Breast epithelium (tissue), 4 donors: ENCODE measurements at places on chromosomes 4 and X. TPM values are rescaled to one million over a fixed set of nuclear protein-coding genes. Genes with fewer than 3 reads are reported as not detected.

UNC5C gene
- 6.2 TPM for total RNA-seq

DNA sequence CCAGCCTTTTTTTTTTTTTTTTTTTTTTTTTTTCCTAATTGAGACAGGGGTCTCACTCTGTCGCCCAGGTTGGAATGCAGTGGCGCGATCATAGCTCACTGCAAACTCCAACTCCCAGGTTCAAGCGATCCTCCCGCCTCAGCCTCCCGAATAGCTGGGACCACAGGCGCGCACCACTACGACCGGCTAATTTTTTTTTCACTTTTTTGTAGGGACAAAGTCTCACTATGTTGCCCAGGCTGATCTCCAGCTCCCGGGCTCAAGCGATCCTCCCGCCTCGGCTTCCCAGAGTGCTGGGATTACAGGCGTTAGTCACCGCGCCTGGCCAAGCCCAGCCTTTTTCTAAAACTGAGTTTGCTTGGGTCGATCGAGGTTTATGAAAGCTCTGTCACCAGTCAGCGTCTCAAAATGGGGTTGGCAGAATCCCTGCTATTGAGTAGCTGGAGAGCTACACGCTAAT, 1.3 kb upstream of the OTUD5 start:
- no peaks in the 10 kb centered on the region for H3K36me3 ChIP-seq
- H3K4me3 ChIP-seq: peak overlapping the region; percentile 66
- H3K4me1 ChIP-seq: no peaks in the 10 kb centered on the region
- H3K27me3 ChIP-seq: no peaks in the 10 kb centered on the region
- peak; percentile 52 for DNase-seq

RBPJ gene
- 88.7 TPM for total RNA-seq

DNA sequence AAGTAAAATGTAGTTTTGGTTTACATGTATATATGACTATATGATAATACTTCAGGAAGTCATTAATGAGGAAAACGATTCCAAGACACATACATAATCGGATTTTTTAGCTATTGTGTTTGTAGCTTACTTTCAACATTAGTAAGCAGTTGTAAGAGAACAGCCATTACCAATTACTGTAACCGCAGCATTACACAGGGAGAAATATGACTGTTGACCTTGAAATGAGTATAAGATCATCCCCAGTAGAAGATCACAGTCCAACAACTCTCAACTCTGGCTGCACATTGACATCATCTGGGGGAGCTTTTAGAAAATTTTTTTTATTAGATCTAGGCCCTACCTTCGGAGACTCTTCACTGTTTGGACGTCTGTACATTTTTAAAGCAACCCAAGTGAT, 762.0 kb upstream of the MAGEB2 start:
- no peaks in the 10 kb centered on the region for H3K36me3 ChIP-seq
- DNase-seq: no peak
- no peak overlapping the region for H3K27ac ChIP-seq
- H3K4me1 ChIP-seq: no peaks in the 10 kb centered on the region
- H3K27me3 ChIP-seq: no peaks in the 10 kb centered on the region

GRCh38 chr4:6772223-6772928, 10.2 kb upstream of the KIAA0232 start:
- peak; percentile 86 for DNase-seq
- H3K27me3 ChIP-seq: no peaks in the 10 kb centered on the region
- H3K4me1 ChIP-seq: peaks cover 5% of the 10 kb centered on the region
- H3K4me3 ChIP-seq: no peak overlapping the region

GRCh38 chrX:87003031-87003430, 514.6 kb upstream of the KLHL4 start:
- no peaks in the 10 kb centered on the region for H3K4me1 ChIP-seq
- no peak for DNase-seq
- H3K36me3 ChIP-seq: no peaks in the 10 kb centered on the region

- no peak for DNase-seq
- H3K36me3 ChIP-seq: no peaks in the 10 kb centered on the region
- no peak overlapping the region for H3K4me3 ChIP-seq
- no peak overlapping the region for H3K27ac ChIP-seq
Observed at GRCh38 chr4:118102195-118102594, 67.9 kb downstream of the NDST3 start.

MAGEC2 gene
- total RNA-seq: not detected

SAGE1 gene
- total RNA-seq: not detected

TRO gene
- total RNA-seq: 22.0 TPM

DNA sequence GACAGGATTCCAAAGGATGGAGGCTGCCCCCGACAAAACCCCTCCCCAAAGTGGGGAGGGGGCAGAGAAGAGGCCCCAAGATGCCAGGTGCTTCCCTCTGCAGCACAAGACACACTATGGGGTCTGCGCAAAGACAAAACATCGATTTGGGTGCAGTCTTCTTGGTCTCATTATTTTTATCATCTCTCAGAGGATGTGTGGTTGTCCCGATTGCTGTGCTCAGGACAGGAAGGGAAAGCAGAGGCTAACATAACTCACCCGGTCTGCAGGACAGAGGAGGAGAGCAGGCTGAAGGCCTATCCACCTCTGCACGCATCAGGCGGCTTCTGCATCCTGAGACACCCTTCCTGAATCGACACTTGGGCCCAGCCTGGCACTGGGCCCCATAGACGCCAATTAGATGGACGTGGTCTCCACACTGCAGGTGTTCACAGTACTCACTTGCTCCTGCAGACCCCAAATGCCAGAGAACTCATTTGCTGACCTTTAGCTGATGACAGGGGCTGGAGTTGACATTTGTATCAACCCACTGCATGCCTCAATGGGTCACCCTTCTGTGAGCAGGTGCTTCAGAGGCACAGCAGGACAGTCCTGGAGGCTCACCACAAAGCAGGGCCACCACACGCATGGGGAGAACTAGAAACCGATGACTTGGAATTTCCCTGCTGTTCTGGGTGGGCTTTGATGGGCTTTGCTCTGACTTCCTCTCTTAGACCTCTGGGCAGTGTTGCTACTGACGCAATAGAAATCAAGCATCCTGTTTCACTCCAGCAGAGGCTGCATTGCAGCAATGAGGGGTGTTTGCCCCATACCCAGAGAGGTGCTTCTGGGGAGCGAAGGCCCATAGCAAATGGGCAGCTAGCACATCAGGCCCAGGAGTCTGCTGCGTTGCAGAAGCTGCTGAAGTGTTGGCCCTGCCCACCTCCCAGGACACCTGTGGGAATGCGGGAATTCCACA, 96.3 kb upstream of the ENPP6 start:
- H3K4me3 ChIP-seq: no peak overlapping the region
- H3K27me3 ChIP-seq: no peaks in the 10 kb centered on the region
- no peak for DNase-seq
- H3K4me1 ChIP-seq: no peaks in the 10 kb centered on the region
- H3K27ac ChIP-seq: no peak overlapping the region
- H3K36me3 ChIP-seq: no peaks in the 10 kb centered on the region

DNA sequence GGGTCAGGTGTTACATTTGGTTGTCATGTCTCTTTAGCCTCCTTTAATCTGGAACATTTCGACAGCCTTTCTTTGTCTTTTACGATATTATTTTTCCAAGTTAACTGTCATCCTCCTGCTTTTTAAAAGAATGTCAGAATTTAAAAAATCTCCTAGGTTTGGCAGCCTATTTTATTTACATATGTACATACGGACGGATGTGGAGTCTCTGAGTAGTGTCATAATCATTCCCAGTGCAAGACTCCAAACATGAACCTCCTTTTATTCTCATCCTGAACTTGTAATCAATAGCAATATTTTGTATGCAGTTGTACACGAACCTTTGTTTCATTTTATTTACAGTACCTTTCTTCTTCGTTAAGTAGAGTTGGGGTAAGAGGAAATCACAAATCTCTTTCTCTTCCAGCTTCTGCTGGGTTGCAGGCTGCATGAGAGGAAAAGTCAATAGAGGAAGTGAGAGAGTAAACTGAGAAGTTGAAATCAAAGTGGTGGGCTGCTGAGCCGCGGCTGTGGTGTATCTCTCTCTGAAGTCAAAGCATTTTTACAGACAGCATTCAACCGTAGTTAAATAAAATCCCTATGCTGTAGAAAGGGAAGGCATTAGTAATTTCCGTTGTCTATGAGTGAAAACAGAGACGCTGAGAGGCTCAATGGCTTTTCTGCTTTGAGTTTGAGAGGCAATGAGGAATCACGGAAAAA, 53.9 kb upstream of the RPS6KA3 start:
- no peak overlapping the region for H3K4me3 ChIP-seq
- no peaks in the 10 kb centered on the region for H3K4me1 ChIP-seq
- H3K27me3 ChIP-seq: peaks cover 26% of the 10 kb centered on the region
- no peaks in the 10 kb centered on the region for H3K36me3 ChIP-seq

GRCh38 chr4:182404376-182404775, 161.2 kb downstream of the TENM3 start:
- no peaks in the 10 kb centered on the region for H3K27me3 ChIP-seq
- H3K4me1 ChIP-seq: no peaks in the 10 kb centered on the region
- no peak overlapping the region for H3K27ac ChIP-seq
- no peaks in the 10 kb centered on the region for H3K36me3 ChIP-seq

DNA sequence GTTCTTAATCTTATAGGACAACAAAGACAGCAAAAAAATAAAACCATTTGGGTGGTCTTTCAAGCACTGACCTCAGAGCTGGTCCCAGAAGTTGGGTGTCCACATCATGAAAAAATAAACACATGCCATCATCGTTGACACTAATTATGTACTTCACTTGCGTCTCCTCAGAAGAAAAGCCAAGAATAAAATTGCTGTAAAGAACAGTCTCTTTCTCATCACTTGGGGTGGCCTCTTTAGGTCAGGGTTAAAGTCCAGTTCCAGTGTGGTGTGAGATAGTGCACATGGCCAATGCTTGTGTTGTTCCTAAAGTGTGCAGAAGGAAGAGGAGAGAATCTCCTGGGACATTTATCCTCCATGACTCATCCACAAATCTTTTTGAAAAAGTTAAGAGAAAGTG, 49.5 kb upstream of the IBSP start:
- H3K27ac ChIP-seq: no peak overlapping the region
- no peak overlapping the region for H3K4me3 ChIP-seq
- DNase-seq: no peak
- H3K27me3 ChIP-seq: no peaks in the 10 kb centered on the region
- H3K36me3 ChIP-seq: no peaks in the 10 kb centered on the region

XAGE2 gene
- total RNA-seq: not detected

GRCh38 chr4:81609844-81610243, 138.1 kb upstream of the RASGEF1B start:
- no peaks in the 10 kb centered on the region for H3K27me3 ChIP-seq
- H3K36me3 ChIP-seq: no peaks in the 10 kb centered on the region
- no peak for DNase-seq
- no peak overlapping the region for H3K27ac ChIP-seq
- H3K4me1 ChIP-seq: no peaks in the 10 kb centered on the region

NXF2 gene
- not detected for total RNA-seq

GRCh38 chrX:150018931-150019361, 80.7 kb upstream of the EOLA2 start:
- no peaks in the 10 kb centered on the region for H3K36me3 ChIP-seq
- H3K27me3 ChIP-seq: no peaks in the 10 kb centered on the region
- no peaks in the 10 kb centered on the region for H3K4me1 ChIP-seq
- no peak overlapping the region for H3K27ac ChIP-seq
- H3K4me3 ChIP-seq: no peak overlapping the region

DNA sequence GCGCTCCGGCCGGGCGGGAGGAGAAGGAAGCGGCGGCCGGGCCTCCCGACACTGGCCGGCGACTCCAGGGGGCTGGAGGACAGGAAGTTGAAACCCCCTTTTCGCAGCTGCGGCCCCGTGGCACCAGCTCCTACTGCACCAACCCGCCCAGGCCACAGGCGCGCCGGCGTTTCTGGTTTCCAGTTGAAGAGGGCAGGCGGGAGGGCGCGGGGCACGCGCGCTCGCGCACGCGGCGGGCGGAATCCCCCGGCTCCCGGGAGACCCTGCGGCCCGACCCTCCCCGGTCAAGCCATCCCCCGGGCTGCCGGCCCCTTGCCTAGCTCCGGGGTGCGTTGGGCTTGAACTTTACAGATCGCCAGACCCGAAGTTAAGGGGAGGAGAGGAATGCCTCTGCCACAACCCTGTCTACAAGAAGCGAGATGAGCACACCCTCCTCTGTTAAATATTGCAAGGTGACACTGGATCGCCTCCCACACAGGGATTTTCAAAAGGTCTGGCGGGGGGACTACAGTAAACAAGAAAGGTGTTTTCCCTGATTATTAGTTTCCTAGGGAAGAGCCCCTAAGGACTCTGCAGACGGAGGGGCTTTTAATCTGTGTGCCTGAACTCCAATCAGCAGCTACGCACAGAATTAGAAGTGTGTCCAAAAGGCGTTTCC, 1.4 kb downstream of the ELOVL6 start:
- H3K27ac ChIP-seq: peak overlapping the region; percentile 87
- DNase-seq: peak; percentile 64
- H3K36me3 ChIP-seq: no peaks in the 10 kb centered on the region
- H3K4me1 ChIP-seq: no peaks in the 10 kb centered on the region

DNA sequence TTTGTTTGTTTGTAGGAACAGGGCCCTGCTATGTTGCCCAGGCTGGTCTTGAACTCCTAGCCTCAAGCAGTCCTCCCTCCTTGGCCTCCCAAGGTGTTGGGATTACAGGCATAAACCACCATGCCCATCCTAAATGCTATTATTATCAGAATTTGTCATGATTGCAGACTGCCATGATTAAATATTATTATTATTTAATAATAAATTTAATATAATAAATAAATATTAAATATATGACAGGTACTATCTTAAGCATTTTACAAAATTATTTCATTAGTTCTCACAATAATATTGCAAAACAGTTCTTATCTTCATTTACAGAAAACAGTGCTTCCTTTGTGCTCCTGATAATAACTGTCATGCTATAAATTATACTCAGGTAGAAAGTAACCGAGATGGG, 133.4 kb upstream of the JADE1 start:
- no peaks in the 10 kb centered on the region for H3K4me1 ChIP-seq
- no peaks in the 10 kb centered on the region for H3K36me3 ChIP-seq
- DNase-seq: no peak
- H3K27ac ChIP-seq: no peak overlapping the region

DNA sequence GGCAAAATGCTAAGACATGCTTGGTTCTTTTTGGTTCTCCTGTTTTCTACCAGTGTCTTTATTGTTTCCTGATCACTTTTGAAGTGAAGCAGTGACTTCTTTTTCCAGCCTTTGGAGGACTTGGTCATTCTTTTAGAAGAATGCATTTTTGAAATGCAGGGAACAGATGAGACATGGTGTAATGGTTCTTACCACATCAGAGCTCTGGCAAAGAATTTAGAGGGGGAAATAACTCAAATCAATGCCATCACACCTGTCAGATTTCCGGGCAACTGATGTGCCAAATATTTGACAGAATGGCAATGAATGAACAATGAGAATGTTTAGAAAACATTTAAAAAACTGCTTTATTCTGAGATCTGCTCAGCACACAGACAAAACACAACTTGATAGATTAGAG, 519.6 kb downstream of the IQCM start:
- no peak overlapping the region for H3K4me3 ChIP-seq
- DNase-seq: no peak
- no peaks in the 10 kb centered on the region for H3K27me3 ChIP-seq
- no peaks in the 10 kb centered on the region for H3K36me3 ChIP-seq
